Lung (tissue), 17 donors: ENCODE measurements at places on chromosomes 7 and 10. TPM values are rescaled to one million over a fixed set of nuclear protein-coding genes. Genes with fewer than 3 reads are reported as not detected.

VAX1 gene
- not detected for polyA plus RNA-seq

TRPV5 gene
- 0.05 TPM for polyA plus RNA-seq

DNA sequence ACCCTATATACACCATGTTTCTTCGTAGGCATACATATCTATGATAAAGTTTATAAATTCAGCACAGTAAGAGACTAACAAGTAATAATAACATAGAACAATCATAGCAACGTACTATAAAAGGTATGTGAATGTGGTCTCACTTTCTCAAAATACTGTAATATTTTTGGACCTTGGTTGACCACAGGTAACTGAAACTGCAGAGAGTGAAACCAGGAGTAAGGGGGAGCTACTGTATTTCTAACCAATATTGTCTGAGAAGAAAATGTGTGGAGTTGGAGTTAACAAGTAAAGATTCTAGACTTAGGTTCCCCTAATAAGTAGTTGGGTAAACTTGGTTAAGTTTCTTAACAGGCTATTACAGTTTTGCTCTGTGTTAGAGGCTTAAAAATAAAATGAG, 72.1 kb downstream of the GNAI1 start:
- no peak overlapping the region for H3K27ac ChIP-seq
- peaks cover 2% of the 10 kb centered on the region for H3K36me3 ChIP-seq
- DNase-seq, result no peak
- no peak overlapping the region for H3K4me3 ChIP-seq
- H3K4me1 ChIP-seq, result peaks cover 21% of the 10 kb centered on the region

- H3K27me3 ChIP-seq, result no peaks in the 10 kb centered on the region
- H3K27ac ChIP-seq, result no peak overlapping the region
- H3K36me3 ChIP-seq, result no peaks in the 10 kb centered on the region
- no peak overlapping the region for H3K4me3 ChIP-seq
Observed at GRCh38 chr10:96584474-96584873, 2.3 kb downstream of the TM9SF3 start.

GIMAP8 gene
- 14.4 TPM for polyA plus RNA-seq

DNA sequence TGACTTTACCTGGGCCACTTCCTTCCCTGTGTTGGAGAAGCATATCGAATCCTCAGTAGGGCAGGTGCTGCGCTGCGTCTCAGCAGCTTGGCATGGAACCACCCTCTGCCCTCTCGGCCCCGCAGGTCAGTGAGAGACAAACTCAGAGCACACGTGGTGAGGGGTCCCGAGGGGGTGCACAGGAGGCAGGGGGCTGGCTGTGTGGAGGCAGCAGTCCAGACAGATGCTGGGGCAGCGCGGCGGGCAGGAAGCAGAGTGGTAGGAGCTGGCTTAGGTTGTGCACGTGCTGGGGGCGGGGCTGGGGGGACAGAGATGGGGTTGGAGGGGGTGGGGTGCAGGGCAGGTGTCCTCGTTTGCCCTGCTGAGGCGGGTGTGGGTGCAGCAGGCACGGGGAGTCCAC, 33.1 kb downstream of the NUB1 start:
- H3K27me3 ChIP-seq, result no peaks in the 10 kb centered on the region
- H3K4me3 ChIP-seq, result no peak overlapping the region
- no peak for DNase-seq
- no peaks in the 10 kb centered on the region for H3K4me1 ChIP-seq
- H3K36me3 ChIP-seq, result peaks cover 21% of the 10 kb centered on the region

GRCh38 chr7:133646472-133647315, 393.8 kb downstream of the EXOC4 start:
- DNase-seq, result no peak
- no peak overlapping the region for H3K27ac ChIP-seq
- no peak overlapping the region for H3K4me3 ChIP-seq
- H3K4me1 ChIP-seq, result no peaks in the 10 kb centered on the region
- H3K36me3 ChIP-seq, result no peaks in the 10 kb centered on the region

DNA sequence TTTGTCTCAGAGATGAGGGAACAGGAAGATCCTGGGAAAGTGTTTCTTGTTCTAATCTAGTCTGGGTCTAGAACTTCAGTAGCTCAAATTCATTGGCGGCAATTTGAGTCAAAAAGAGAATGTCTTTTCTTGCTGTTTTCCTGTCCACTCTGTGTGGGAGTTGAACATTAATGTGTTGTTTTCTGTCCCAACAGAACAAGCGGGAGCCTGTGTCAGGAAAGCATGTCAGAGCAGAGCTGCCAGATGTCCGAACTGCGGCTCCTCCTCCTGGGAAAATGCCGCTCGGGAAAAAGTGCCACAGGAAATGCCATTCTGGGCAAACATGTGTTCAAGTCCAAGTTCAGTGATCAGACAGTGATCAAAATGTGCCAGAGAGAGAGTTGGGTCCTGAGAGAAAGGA, 16.0 kb downstream of the GIMAP8 start:
- no peak for DNase-seq
- no peaks in the 10 kb centered on the region for H3K27me3 ChIP-seq
- peaks cover 4% of the 10 kb centered on the region for H3K36me3 ChIP-seq
- H3K4me1 ChIP-seq, result no peaks in the 10 kb centered on the region

TBX20 gene
- not detected for polyA plus RNA-seq

TLX1 gene
- not detected for polyA plus RNA-seq

DNAJC12 gene
- polyA plus RNA-seq, result 1.2 TPM

DNA sequence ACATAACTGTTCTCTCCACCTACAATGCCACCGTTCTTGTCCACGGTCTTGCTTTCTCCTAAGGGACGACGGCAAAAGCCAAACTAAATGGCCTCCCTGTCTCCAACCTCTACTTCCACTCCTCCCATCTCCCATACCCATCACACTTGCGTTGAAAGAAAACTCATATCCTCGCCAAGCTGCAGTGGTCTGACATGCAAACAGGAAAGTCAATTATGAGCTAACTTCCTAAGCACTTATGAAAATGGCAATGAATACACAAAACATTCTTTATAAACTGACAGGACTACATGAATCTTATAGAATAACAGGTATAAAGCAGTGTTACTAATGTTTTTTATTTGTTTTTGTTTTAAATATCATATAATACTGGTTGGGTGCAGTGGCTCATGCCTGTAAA, 46.4 kb downstream of the TYW1B start:
- no peaks in the 10 kb centered on the region for H3K36me3 ChIP-seq
- DNase-seq, result peak; percentile 18
- H3K4me1 ChIP-seq, result no peaks in the 10 kb centered on the region
- no peak overlapping the region for H3K27ac ChIP-seq

DNA sequence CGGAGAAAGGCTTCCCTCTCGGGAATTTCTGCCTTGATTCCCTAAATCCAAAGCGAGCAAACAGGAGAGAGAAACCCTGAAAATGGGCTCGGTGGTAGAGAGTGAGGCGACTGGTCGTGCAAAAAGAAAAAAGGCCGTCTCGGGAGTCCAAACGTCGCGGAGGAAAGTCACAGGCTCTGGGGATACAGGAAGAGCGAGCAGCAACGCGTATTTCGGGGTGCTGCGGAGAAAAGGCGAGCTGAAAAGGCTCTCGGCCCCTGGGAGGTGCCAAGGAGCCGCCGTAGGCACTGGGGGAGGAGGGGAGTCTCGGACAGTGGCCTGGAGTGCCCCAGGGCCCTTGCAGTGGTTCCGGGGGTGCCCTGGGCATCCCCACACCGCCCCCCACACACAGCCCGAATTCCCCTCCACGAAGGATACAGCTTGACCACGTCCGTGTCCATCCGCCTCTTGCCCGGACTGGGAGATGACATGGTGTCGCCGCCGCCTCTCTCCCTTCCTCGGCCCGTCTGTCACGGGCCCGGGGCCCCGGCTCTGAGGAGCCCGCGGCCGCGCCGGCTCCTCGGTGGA, 591 bp downstream of the UBE2H start:
- H3K36me3 ChIP-seq, result peaks cover 6% of the 10 kb centered on the region
- H3K4me1 ChIP-seq, result peaks cover 4% of the 10 kb centered on the region
- peak overlapping the region; percentile 85 for H3K4me3 ChIP-seq
- DNase-seq, result peak; percentile 61

NRAP gene
- 0.04 TPM for polyA plus RNA-seq

DNA sequence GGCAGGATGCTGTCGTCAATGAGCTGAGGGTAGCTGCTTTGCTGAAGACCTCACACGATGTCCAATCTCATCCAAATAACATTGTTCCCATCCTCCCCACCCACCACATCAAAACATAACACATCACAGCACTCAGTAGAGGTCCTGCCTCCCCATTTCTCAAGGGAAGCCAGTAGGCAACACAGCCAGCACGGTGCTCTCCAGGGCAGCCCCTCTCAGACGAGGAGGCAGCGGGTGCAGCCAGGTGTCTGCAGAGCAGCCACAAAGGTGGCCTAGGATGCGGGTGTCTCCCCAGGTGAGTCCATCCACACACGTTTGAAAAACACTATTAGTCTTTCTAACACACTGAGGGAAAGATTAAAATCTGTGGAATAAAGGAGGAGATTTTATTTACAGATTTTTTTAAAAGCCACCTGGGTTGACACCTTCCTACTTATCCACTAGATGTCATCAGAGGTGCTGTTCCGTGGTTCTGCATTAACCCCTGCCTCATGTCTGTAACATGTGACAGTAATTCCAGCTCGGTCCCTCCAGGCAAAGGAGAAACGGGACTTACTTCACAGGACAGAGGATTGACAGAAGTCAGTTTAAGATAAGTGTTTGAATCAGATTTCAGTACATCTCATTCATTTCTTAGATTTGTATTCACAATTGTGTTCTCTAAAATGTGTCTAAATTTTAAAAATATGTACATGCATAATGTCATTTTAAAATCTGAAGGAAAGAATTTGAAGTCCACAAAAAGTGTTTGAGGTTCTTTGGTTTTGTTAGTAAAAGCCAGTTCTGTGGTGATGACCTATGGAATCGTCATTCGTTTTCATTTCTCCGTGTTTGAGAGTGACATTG, 68.0 kb downstream of the LANCL2 start:
- no peaks in the 10 kb centered on the region for H3K27me3 ChIP-seq
- no peaks in the 10 kb centered on the region for H3K36me3 ChIP-seq
- no peak for DNase-seq
- H3K4me3 ChIP-seq, result no peak overlapping the region
- H3K4me1 ChIP-seq, result no peaks in the 10 kb centered on the region

GRCh38 chr7:112908086-112908485, 117.9 kb upstream of the TMEM168 start:
- H3K4me3 ChIP-seq, result no peak overlapping the region
- H3K36me3 ChIP-seq, result peaks cover 29% of the 10 kb centered on the region
- H3K27me3 ChIP-seq, result no peaks in the 10 kb centered on the region

MACC1 gene
- polyA plus RNA-seq, result 4.4 TPM

DNA sequence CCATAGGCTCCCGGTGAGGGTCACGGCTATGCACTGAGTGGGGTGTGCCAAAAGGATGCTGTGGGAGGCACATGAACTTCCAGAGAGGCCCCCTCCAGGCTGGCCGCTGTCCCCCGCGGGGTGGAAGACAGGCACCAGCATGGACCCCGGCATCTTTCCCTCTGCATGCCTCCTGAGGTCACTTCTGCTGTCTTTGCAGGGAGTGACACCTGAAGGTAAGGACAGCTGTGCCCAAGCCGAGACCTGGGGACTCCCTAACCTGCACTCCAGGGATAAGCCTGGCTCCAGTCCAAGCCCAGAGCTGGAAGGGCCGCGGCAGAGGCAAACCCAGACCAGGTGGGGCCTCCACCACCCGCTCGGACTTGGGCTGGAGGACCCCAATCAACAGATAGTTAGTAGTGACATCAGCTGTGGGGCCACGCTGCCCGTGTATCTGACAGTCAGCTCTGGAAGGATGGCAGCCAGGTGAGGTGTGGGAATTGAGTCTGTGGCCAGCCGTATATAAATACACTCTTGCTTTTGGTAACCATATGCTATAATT, 340.7 kb upstream of the MKI67 start:
- no peak for DNase-seq
- H3K27me3 ChIP-seq, result no peaks in the 10 kb centered on the region
- no peaks in the 10 kb centered on the region for H3K36me3 ChIP-seq
- H3K4me3 ChIP-seq, result no peak overlapping the region
- no peaks in the 10 kb centered on the region for H3K4me1 ChIP-seq
- no peak overlapping the region for H3K27ac ChIP-seq

GRCh38 chr10:98265403-98266378, 2.3 kb downstream of the LOXL4 start:
- peaks cover 22% of the 10 kb centered on the region for H3K4me1 ChIP-seq
- no peak for DNase-seq
- H3K4me3 ChIP-seq, result no peak overlapping the region
- H3K27ac ChIP-seq, result no peak overlapping the region
- no peaks in the 10 kb centered on the region for H3K36me3 ChIP-seq
- no peaks in the 10 kb centered on the region for H3K27me3 ChIP-seq

SPAM1 gene
- polyA plus RNA-seq, result not detected

DNA sequence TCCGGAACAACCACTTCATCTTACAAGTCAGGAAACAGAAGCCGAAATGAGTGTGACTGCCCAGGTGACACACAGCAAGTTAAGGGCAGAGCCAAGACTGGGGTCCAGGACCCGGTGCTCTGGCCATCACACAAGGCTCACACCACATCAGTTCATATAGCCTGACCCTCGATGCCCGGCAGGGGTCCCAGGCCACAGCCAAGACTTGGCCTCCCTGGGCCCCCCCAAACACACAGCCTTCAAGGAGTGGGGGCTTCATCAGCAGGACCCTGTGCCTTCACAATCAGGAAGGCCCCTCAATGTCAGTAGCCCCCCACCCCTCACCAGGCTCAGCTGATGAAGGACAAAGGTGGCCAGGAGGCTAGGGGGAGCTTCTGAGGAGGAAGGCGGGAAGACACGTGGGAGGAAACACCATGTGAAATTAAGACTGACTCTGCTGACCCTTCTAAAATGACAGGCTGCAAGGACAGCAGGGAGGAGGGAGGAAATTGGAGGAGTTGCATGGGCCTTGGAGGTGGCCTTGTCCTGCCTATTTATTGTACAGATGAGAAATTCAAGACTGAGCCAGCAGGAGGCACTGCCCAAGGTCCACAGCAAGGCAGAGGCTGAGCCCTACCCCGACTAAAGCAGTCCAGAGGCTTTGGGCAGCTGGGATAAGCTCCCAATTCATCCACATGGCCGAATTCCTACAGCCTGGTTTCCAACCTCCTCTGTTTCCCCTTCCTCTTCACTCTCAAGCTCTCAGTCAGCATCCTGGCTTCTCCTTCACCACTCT, 216.1 kb upstream of the ZMIZ1 start:
- DNase-seq, result no peak
- no peak overlapping the region for H3K27ac ChIP-seq
- H3K4me1 ChIP-seq, result peaks cover 4% of the 10 kb centered on the region
- H3K36me3 ChIP-seq, result no peaks in the 10 kb centered on the region
- no peaks in the 10 kb centered on the region for H3K27me3 ChIP-seq

DNA sequence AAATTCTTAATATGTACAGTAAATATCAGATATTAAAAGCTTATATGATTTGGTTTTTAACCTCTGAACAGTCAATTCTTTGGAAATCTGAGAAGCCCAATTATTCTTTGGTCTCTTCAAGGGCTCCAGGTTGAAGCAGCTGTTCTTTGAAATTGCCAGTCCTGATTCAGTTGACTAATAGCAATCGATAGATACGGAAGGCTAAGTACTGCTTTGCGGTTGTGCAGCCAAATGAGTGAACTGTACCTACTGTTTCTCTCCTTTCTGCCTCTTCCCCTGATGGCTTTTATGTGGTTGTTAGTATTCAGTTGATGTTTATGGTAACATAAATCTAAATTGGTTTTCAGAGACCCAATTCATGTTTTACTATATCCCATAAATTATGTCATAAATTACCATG, 103.1 kb upstream of the RPA3 start:
- H3K4me3 ChIP-seq, result no peak overlapping the region
- no peaks in the 10 kb centered on the region for H3K27me3 ChIP-seq
- no peaks in the 10 kb centered on the region for H3K4me1 ChIP-seq

NODAL gene
- not detected for polyA plus RNA-seq
